ENCODE measurements at places on chromosomes 7 and 10. TPM values are rescaled to one million over a fixed set of nuclear protein-coding genes. Genes with fewer than 3 reads are reported as not detected.

- DNase-seq: no peak
Measured at GRCh38 chr10:90571481-90572258, 286.2 kb downstream of the HTR7 start.

AKR1C2 gene
- polyA plus RNA-seq: 5.7 TPM

DNA sequence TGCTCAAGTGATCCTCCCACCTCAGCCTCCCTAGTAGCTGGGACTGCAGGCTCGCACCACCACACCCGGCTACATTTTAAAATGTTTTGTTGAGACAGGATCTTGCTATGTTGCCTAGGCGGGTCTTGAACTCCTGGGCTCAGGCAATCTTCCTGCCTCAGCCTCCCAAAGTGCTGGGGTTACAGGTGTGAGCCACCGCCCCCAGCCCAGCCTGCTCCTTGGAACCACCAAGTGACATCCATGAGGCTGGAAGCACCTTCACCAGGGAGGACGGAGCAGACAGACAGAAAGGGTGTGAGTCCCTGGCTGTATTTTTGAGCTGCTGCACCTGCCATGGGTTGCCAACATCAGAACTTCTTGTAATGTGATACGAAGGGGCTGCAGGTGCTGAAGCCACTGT lies 62.3 kb upstream of the UBE3C start:
- DNase-seq: no peak

DNA sequence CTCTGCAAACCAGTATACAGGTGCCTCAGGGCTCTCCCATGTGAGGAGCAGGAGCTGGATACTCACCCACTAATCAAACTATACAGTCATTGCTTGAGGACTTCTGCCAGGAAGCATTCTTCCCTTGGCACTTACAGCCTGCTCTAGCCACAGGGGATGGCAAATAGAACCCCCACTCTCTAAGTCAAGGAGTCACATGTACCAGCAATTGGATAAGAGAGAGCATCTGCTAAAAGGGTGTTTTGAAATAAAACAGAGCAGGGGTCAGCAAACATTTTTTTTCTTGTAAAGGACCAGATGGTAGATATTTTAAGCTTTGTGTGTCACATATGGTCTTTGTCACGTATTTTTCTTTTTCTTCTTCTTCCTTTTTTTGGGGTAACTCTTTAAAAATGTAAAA lies 865.2 kb upstream of the GHITM start:
- DNase-seq: no peak

GRCh38 chr7:121547544-121548092 lies 151.5 kb upstream of the FAM3C start:
- DNase-seq: peak; percentile 58

SPAM1 gene
- polyA plus RNA-seq: not detected

GRCh38 chr7:127782654-127783559 lies 130.9 kb downstream of the SND1 start:
- DNase-seq: no peak

DNA sequence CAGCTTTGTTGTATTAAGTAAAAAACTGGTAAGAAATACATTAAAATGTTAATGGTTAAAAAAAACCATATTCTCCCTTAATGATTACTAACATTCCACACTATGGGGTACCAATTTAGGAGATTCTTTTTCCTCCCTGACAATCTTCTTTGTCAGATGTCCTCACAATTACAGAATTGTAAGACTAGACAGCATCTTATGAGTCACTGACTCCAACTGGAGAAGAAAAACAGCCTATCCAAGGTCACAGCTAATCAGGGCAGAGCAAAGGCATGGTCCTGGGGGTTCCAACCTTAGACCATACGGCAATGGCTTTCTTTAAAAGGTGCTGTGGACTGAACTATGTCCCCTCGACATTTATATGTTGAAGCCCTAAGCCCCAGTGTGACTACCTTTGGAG lies 127.6 kb downstream of the DLG5 start:
- DNase-seq: no peak

HOXA3 gene
- polyA plus RNA-seq: 11.2 TPM

DNA sequence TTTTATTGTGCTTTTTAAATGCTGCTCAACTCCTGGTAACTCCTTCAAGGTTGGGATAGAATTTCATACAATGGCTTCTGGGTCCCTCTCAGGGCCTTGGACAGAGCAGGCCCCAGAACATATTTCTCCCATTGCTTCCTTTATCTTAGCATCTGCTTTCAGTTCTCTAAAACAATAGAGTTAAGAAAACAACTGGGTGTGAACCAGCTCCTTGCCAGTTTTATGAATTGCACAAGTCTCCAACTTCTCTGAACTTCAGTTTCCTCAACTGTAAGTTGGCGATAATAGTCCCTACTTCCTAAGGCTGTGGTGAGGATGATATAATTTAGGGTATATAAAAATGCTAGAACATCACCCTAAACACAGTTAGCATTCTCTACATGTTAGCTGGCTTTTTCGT lies 77.0 kb upstream of the INHBA start:
- no peak for DNase-seq

GRCh38 chr10:95300022-95300539 lies 9.3 kb upstream of the PDLIM1 start:
- no peak for DNase-seq

Measured in hindlimb muscle (tissue), 1 donor.